ENCODE measurements at places on chromosomes 7 and 10. TPM values are rescaled to one million over a fixed set of nuclear protein-coding genes. Genes with fewer than 3 reads are reported as not detected.

CH25H gene
- 7.8 TPM for total RNA-seq

HOGA1 gene
- total RNA-seq = 2.3 TPM

ADIRF gene
- 155 TPM for total RNA-seq

SORCS3 gene
- total RNA-seq = not detected

PDK4 gene
- 156 TPM for total RNA-seq

ITIH5 gene
- total RNA-seq = 10.5 TPM

CDHR1 gene
- 0.35 TPM for total RNA-seq

CPN1 gene
- not detected for total RNA-seq

FAM25C gene
- total RNA-seq = not detected

ANXA8 gene
- 39.5 TPM for total RNA-seq

DNA sequence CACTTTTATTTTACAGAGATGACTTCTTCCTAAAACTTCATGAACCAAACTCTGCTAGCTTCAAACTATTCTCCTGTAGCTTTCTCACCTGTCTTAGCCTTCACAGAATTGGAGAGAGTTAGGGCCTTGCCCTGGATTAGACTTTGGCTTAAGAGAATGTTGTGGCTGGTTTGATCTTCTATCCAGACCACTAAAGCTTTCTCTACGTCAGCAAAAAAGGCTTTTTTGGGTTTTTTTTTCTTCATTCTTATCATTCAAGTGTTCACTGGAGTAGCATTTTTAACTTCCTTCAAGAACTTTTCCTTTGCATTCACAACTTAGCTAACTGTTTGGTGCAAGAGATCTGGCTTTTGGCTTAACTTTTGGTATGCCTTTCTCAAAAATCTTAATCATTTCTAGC lies 19.3 kb upstream of the CCDC172 start:
- no peak for DNase-seq

DNA sequence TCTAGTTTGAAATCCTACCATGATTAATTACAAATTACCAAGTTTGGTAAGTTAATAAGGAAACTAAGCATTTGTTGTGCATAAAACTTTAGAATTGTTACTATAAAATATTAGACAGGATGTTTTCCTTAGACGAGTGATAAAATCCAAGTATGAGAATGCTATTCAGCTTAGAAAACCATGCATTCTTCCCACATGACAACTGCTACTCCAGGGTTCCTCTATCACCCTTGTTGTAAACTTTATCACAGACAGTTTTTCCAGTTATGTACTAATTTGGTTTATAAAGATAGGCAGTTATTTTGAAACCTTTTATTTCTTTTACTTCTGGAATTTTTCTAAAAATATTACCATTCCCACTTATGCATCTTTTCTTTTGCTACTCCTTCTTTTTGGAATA lies 52.0 kb downstream of the SIRT1 start:
- DNase-seq = no peak

DNA sequence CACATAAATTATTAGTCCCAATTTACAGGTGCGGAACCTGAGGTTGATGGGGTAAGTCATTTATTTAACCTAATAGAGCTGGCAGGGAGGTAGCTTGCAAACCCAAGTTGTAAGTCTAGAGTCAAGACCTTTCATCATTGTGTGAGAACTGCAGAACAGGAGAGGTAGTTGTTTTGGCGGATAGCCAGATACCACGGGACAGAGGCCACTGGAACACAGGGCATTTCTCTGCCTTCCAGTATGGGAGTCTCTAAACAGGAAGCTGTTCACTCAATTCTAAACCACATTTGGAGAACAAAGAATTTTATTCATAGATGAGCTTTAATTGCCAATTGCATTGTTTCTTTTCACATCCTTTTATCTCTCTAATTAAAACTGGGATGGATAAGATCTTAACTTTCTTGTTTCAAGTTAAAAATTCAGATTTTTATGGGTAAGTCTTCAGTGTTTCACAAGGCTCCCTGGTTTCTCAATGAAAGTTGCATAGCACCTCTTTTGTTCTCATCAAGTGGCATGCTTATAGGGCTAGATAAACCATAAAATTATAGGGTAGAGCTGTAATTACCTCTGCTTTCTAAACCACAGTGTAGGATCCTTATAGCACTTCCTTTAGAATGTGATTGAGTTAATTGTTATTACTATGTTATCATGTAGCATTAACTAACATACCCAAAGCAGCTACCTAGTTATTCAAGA lies 489.0 kb downstream of the GATA3 start:
- DNase-seq = no peak

DNA sequence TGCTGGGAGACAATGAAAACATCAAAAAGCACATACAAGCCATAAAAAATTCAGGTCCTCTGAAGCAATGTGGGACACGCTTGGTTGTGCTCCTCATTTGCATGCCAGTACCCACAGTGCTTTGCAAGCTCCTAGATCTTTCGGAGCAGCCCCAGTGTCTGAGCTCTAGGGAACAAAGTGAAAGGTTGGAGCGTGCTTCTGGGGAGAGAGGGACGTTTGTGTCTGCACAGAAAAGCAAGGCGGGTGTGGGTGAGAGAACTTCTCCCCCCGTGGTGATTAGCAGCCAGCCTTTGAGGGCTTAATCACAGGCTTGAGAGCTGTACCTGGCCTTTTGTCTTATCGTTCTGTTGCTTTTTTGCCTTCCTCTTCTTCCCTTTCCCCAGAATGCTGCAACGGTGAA lies 76.7 kb upstream of the HABP2 start:
- no peak for DNase-seq

GRCh38 chr10:71613261-71613777 lies 106.3 kb downstream of the C10orf105 start:
- DNase-seq = no peak

DNA sequence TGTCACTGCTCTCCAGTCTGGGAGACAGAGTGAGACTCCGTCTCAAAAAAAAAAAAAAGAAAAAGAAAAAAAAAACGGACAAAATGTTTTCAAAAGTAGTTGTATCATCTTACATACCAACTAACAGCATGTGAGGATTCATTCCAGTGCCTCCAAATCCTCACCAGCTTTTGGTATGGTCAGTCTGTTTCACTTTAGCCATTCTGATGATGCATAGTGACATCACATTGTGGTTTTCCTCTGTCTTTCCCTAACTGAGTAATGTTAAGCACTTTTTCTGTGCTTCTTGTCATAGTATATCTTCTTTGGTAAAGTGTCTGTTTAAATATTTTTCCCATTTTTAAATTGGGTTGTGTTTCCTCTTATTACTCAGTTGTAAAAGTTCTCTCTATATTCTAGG lies 251.4 kb upstream of the CTBP2 start:
- no peak for DNase-seq

- DNase-seq = no peak
Observed at GRCh38 chr10:62916141-62916603, 100.0 kb upstream of the EGR2 start.

- no peak for DNase-seq
Observed at GRCh38 chr7:120402801-120403200, 129.8 kb downstream of the KCND2 start.

DNA sequence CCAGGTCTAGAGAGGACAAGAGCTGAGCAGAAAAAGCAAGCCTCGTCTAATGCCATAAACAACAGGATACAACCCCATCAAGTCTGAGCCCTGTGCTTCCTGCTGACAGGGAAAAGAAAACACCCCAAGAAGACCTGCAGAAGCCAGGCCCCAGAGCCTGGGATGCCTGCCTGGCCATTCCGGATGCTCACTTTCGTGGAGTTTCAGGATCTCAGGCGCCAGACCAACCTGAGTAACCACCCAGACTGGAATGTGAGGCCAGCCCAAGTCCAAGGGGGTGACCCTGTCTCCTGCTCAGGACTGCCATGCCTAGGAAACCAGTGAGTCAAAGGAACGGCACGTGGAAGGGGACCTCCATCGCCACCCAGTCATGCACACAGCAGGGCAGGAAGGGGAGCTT lies 74.3 kb downstream of the PLXNA4 start:
- DNase-seq = no peak

GRCh38 chr10:69377933-69378332 lies 38.8 kb downstream of the TACR2 start:
- no peak for DNase-seq

- peak; percentile 62 for DNase-seq
Observed at GRCh38 chr7:75688200-75689136, 50.3 kb downstream of the HIP1 start.

GRCh38 chr10:68721673-68722335 lies 765 bp downstream of the CCAR1 start:
- DNase-seq = no peak

- DNase-seq = no peak
Observed at GRCh38 chr10:129710510-129710847, 243.4 kb downstream of the MGMT start.

- DNase-seq = no peak
Observed at GRCh38 chr10:127887541-127888415, 5.0 kb downstream of the CLRN3 start.

GRCh38 chr10:17213646-17214349 lies 12.3 kb upstream of the TRDMT1 start:
- no peak for DNase-seq

- no peak for DNase-seq
Observed at GRCh38 chr7:121102619-121103018, 114.1 kb downstream of the CPED1 start.

DNA sequence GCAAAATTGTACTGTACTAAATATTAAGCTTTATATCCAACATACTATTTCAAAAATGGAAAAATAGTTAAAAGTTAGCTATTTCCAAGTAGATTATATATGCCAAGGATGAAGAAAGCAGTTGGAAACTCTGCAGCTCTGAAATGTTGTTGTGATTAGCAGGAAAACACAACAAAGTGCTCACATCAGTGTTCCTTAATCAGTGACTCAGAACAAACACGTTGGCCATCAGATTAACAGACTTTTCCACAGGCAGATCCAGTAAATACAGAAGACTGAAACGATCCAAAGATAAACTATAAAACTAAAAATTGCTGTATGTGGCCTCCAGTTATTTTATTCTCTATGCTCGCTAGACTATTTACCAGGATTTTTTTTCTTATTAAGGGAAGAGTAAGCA lies 99.6 kb upstream of the SEMA3D start:
- DNase-seq = no peak

- no peak for DNase-seq
Observed at GRCh38 chr7:33950047-33950714, 44.8 kb downstream of the BMPER start.

DNA sequence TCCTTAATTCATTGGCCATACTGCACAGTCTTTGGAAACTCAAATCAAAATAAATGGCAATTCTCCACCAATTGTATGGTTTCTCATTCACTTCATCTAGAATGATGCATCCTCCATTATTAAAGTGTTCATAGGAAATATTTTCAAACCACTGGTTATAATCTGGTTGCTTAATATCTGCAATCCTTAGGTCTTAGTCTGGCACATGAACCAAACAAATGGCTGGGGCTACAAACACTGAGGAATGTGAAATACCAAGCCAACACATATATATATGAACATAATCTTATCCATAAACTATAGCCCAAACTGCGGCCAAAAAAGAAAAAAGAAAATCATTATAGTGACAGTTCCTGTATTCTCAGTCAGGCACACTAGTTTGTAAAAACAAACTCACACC lies 5.7 kb upstream of the MSS51 start:
- no peak for DNase-seq

- DNase-seq = no peak
Observed at GRCh38 chr7:147400221-147400689, 1190.3 kb upstream of the C7orf33 start.

GRCh38 chr10:93219347-93219746 lies 145.7 kb downstream of the CYP26A1 start:
- no peak for DNase-seq

- no peak for DNase-seq
Observed at GRCh38 chr7:96088579-96088978, 233.3 kb downstream of the SLC25A13 start.

DNA sequence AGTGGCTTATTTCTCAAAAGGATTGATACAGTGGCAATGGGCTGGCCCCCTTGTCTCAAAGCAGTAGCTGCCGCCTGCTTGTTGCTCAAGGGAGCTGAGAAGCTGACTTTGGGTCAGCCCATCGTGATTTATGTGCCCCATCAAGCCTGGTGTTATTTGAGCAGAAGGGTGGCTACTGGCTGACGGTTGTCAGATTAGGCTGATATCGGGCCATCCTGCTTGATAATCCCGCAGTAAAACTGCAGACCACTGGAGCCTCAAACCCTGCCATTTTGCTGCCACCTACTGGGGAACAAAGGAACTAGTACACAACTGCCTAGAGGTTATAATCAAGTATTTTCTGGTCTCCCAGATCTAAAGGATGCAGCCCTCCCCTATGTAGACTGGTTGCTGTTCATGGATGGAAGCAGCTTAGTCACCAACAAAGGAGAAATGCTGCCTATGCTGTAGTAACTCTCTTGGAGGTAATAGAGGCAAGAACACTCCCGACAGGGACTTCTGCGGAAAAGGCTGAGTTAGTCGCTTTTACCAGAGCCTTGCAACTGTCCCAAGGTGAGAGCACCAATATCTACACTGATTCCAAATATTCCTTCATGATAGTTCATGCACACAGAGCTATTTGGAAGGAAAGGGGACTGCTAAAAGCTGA lies 65.9 kb upstream of the ZNF92 start:
- DNase-seq = no peak

GRCh38 chr7:28236560-28236959 lies 56.0 kb upstream of the JAZF1 start:
- no peak for DNase-seq

GRCh38 chr10:86524225-86524962 lies 2.8 kb upstream of the WAPL start:
- DNase-seq = no peak

DNA sequence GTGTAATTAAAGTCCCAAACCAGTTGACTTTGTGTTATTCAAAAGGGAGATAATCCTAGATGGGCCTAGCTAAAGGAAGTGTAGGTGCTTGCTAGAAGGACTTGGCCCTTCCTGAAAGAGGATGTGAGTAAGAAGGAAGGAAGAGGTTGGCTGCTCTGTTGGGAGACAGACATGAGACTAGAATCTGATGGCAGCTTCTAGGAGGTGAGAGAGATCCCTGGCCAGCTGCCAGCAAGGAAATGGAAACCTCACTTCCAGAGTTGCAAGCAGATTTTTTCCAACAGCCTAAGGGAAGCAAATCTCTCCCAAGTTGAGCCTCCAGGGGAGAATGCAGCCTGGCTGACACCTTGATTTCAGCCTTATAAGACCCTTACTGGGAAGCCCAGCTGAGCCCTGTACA lies 368.4 kb upstream of the ZMIZ1 start:
- no peak for DNase-seq

GRCh38 chr7:50648076-50648475 lies 82.9 kb upstream of the DDC start:
- no peak for DNase-seq

DNA sequence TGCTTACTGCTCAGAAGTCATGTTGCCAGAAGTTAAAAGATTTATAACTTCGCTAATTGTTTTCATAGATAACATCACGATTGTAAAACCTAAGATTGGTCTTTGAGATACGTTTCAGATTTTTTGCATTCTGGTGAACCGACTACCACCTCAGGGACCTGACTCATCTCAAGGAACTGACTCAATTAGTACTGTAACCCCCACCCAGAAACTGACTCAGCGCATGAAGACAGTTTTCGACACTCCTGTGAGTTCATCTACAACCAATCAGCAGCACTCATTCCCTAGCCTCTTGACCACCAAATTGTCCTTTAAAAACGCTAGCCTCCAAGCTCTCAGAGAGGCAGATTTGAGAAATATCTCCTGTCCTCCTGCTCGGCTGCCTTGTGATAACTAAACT lies 72.3 kb downstream of the ELMO1 start:
- DNase-seq = no peak

GRCh38 chr7:37344886-37345579 lies 103.6 kb downstream of the ELMO1 start:
- DNase-seq = no peak

- no peak for DNase-seq
Observed at GRCh38 chr10:133246236-133246626, 8.6 kb downstream of the VENTX start.

Data from upper lobe of right lung (tissue), 1 donor.